DMS153 (cell line): ENCODE measurements at places on chromosomes 11 and 22.

- no peak for DNase-seq
Observed at GRCh38 chr22:30170129-30170528, 76.4 kb downstream of the LIF start.

DNA sequence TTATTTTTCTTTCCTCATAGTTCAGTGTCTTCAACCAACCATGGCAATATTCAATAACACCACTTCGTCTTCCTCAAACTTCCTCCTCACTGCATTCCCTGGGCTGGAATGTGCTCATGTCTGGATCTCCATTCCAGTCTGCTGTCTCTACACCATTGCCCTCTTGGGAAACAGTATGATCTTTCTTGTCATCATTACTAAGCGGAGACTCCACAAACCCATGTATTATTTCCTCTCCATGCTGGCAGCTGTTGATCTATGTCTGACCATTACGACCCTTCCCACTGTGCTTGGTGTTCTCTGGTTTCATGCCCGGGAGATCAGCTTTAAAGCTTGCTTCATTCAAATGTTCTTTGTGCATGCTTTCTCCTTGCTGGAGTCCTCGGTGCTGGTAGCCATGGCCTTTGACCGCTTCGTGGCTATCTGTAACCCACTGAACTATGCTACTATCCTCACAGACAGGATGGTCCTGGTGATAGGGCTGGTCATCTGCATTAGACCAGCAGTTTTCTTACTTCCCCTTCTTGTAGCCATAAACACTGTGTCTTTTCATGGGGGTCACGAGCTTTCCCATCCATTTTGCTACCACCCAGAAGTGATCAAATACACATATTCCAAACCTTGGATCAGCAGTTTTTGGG is at the start of gene OR51T1:
Gene OR51T1, plus strand, starts transcription at position 41 of the 641 bp plus-strand sequence. Its CDS starts 0 bp downstream, at position 41.
- DNase-seq = no peak

GRCh38 chr22:36510966-36511881 is 4.4 kb upstream of the FOXRED2 start:
- DNase-seq = no peak

DNA sequence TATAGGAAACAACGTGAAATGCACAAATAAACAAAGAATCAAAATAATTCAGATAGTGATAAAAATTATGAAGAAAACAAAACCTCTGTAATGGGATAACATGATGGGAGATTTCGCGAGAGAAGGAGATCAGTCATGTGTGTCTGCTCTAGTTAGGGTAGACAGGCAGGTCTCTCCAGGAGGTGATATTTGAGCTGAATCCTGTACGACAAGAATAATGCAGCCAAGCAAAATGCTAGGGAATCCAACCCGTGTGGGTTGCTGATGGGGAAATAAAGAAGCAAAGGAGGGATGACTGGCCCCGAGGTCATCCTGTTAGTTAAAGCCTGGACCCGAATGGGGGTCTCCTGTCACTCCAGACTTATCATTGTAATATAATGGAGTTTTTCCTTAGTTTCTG is 16.0 kb downstream of the MAML2 start:
- no peak for DNase-seq

DNA sequence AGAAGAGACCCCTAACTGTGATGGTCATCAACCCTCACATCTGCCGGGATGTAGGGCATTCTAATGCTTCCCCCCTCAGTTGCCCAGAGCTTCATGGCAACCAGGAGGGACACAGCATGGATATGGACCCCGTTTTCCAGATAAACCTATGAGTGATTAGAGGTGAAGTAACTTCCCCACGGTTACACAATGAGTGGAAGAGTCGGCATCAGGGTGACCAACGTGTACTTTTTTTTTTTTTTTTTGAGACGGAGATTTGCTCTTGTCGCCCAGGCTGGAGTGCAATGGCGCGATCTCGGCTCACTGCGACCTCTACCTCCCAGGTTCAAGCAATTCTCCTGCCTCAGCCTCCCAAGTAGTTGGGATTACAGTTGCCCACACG is 25.0 kb downstream of the TXN2 start:
- no peak for DNase-seq

DNA sequence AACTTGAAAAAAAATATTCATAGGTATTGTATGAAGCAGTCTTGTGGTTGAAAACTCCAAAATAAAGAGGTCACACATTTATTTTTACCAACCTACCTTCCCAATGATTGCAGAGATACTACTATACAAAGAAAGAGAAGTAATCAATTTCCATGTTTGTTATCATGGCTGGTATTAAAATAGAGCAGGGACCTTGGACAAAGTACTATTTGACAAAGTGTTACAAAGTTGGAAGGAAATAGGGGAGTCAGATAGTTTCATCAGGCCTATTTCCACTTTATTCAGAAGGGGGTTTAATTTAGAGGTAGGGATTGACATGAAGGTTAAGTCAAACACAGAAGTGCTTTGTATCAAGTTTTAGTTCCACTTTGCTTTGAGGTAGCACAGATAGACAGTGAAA is 34.4 kb upstream of the KIRREL3 start:
- no peak for DNase-seq
